ENCODE measurements at places on chromosomes 12 and 14.
A peak's percentile ranks its signal among the peaks of the same experiment; 100 is the strongest.

GRCh38 chr14:74852922-74853530 is 22.9 kb downstream of the PROX2 start:
- DNase-seq, result no peak

DNA sequence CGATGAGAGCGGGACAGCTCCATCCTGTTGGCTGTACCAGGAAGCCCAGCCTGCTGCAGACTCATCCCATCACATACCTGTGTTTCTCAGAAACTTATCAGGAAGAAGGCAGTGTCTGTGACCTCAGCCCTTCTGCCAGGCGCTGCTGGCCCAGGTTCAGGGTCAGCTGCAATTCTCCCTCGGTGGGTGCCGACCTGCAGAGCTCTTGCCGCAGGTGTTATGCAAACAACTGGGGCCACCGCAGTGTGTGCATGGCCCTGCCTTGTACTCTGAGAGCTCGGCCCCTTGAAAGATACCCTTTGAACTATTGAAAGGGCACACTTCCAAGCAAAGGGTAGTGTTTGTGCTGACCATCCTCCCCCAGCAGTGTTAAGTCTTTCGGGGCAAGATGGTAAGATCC is 322.2 kb upstream of the DIO3 start:
- no peak for DNase-seq

- DNase-seq, result no peak
Measured at GRCh38 chr12:47835831-47836155, 16.1 kb upstream of the HDAC7 start.

- DNase-seq, result no peak
Measured at GRCh38 chr12:12511021-12511783, 51.5 kb downstream of the DUSP16 start.

DNA sequence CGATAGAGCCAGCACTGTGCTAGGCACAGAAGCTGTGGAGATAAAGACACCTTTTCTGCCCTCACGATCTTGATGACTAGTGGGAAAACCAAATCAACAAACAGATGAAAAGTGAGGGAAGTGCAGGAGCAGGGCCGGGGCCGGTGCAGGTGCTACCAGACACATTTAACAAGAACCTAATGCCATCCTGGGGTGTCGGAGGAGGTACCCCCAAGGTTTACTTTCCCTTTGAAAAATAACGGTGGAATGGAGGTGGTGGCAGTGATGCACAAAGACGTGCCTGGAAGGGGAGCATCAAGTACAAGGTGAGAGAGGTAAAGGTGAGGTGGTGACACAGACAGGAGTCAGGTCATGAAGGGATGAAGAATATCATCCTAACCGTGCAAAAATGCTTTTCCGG is 22.1 kb downstream of the SLC6A13 start:
- DNase-seq, result no peak

GRCh38 chr12:65432114-65432513 is 153.6 kb downstream of the MSRB3 start:
- DNase-seq, result no peak

DNA sequence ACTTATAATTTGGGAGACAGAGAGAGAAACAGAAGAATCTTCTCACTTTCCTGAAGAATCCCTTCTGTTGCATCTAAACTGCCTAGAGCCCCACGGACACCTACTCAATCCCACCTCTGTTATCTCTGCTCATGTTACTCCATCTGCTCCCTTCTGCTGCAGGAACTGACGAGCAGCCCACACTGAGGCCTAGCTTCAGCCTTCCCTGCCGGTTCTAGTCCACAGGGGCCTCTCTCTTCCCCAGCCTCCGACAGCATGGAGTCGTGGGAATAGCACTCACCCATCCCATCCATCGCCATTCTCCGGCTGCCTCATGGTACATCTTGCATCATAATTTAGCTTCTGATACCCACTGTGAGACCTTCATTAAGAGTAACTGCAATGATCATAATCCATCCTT is 4.0 kb downstream of the RAB15 start:
- no peak for DNase-seq

- peak; percentile 87 for DNase-seq
Measured at GRCh38 chr12:112937741-112938719, at the start of gene OAS3. Gene OAS3 (plus strand): TSS chr12:112938474. CDS start chr12:112938531, 57 bp downstream.

DNA sequence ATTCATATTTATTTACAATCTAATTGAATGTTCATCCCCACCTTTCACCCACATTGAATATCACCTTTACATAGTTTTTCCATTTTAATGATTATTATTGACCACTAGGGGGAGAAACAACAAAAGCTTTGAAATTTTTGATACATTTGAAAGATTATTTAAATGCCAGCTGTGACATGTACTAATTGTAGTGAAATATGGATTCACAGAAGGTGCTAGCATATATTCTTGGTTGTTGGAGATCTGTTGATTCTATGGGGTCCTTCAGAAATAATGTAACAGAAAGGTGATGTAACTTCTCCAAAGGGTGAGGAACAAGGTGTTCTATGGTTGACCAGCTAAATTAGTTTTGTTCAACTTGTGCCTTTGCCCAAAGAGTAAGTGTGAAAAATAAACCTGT is 22.4 kb upstream of the GPR33 start:
- peak; percentile 26 for DNase-seq

DNA sequence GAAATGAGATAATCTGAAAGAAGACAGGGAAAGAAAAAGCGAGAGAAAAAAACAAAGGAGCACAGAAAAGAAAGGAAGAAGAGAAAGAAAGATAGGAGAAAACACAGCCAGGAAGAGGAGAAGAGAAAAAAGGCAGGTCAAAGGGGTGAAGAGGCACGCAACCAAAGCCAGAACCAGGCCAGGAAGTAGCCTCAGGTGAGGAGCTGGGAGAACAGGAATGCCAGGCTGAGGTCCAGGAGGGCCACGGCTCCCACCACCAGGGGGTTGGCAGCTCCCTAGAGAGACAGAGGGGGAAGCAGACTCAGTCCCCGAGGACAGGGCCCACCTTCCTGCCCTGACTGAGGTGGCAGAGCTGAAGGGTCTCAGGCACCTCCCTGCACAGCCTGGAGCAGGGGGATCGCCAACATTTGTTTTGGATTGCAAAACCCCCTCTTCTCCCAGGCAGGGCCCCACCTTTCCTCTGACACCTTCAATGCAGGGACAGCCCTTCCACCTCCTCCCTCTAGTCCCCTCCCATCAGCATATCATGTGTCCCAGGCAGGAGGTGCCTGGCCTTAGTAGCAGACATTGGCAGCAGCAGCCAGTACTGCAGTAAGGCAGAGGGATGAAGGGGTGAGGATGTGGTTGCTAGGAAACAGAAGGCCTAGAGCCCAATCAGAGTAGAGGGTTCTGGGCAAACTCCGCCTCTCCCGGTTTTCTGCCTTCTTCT is 2.0 kb upstream of the AP1G2 start:
- DNase-seq, result no peak

GRCh38 chr12:71694099-71694820 is 8.4 kb downstream of the TMEM19 start:
- DNase-seq, result no peak

- no peak for DNase-seq
Measured at GRCh38 chr12:128991716-128992115, 138.4 kb downstream of the GLT1D1 start.

Measured in CD4-positive, alpha-beta T cell treated with Interleukin-21 for 1 hour (primary cell).